ENCODE measurements at places on chromosomes 2 and 18.

- no peaks in the 10 kb centered on the region for H3K27me3 ChIP-seq
- H3K36me3 ChIP-seq: no peaks in the 10 kb centered on the region
- H3K27ac ChIP-seq: no peak overlapping the region
- H3K4me3 ChIP-seq: no peak overlapping the region
- no peak for DNase-seq
Observed at GRCh38 chr2:2769481-2770431, 438.7 kb upstream of the MYT1L start.

- peak overlapping the region; percentile 6 for H3K27ac ChIP-seq
- no peak overlapping the region for H3K4me3 ChIP-seq
- no peaks in the 10 kb centered on the region for H3K36me3 ChIP-seq
- no peaks in the 10 kb centered on the region for H3K4me1 ChIP-seq
- peak; percentile 60 for DNase-seq
Observed at GRCh38 chr18:11005528-11005927, 143.8 kb downstream of the PIEZO2 start.

GRCh38 chr18:3460823-3461398 is 10.9 kb downstream of the TGIF1 start:
- H3K27me3 ChIP-seq: no peaks in the 10 kb centered on the region
- no peak overlapping the region for H3K27ac ChIP-seq
- H3K36me3 ChIP-seq: peaks cover 11% of the 10 kb centered on the region
- no peak for DNase-seq
- no peak overlapping the region for H3K4me3 ChIP-seq

DNA sequence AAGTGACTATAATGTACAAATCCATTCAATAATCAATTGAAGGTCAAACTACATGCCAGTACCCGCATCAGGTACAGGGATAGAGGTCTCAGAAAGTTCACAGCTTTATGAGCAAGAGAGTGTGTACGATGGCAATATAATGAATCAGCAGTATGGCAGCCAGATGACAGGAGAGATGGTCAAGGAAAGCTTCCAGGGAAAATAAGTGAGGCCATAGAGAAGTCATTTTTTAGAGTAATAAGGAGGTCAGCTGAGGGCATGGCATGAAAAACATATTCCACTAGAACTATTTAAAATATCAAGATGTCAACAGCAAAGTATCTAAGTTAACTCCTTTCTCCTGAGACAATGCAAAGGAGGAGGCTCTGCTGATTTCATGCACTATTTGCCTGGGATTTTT is 108.0 kb downstream of the SLC8A1 start:
- peak; percentile 52 for DNase-seq
- no peaks in the 10 kb centered on the region for H3K36me3 ChIP-seq
- no peaks in the 10 kb centered on the region for H3K27me3 ChIP-seq
- H3K4me1 ChIP-seq: peaks cover 18% of the 10 kb centered on the region

GRCh38 chr2:142140434-142140845 is 9.6 kb upstream of the LRP1B start:
- H3K4me3 ChIP-seq: no peak overlapping the region
- H3K4me1 ChIP-seq: no peaks in the 10 kb centered on the region
- H3K27ac ChIP-seq: no peak overlapping the region
- DNase-seq: peak; percentile 57
- no peaks in the 10 kb centered on the region for H3K36me3 ChIP-seq

GRCh38 chr2:45390861-45391260 is 220.2 kb downstream of the SRBD1 start:
- H3K4me3 ChIP-seq: no peak overlapping the region
- no peak overlapping the region for H3K27ac ChIP-seq
- H3K36me3 ChIP-seq: no peaks in the 10 kb centered on the region
- H3K4me1 ChIP-seq: no peaks in the 10 kb centered on the region
- no peak for DNase-seq

GRCh38 chr2:1152375-1152774 is 201.7 kb downstream of the SNTG2 start:
- H3K4me3 ChIP-seq: no peak overlapping the region
- H3K4me1 ChIP-seq: no peaks in the 10 kb centered on the region
- no peak for DNase-seq
- H3K27ac ChIP-seq: no peak overlapping the region
- H3K36me3 ChIP-seq: no peaks in the 10 kb centered on the region

GRCh38 chr2:223991611-223992010 is 34.3 kb downstream of the MRPL44 start:
- H3K4me3 ChIP-seq: no peak overlapping the region
- H3K36me3 ChIP-seq: no peaks in the 10 kb centered on the region
- H3K27ac ChIP-seq: no peak overlapping the region

GRCh38 chr2:189960346-189960745 is 102.2 kb downstream of the MSTN start:
- H3K27ac ChIP-seq: no peak overlapping the region
- H3K27me3 ChIP-seq: no peaks in the 10 kb centered on the region
- no peaks in the 10 kb centered on the region for H3K36me3 ChIP-seq

DNA sequence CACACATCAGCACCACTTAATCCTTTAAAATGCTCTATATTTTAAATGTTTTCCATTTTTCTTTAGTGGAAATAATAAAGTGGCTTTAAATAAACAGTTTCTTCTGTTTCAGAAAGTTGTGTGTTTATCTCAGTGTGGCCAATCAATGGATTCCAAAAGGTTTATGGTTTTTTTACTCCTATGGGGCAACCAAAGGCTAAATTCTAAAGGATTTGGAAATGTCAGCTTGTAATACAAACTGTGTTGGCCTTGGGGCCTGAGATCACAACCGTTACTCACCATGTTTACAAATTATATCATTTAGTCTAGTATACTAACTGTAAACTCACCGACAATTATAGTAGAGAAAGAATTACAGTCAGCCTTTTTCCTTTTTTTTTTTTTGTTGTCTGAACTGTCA is 827.2 kb downstream of the EPHA4 start:
- no peaks in the 10 kb centered on the region for H3K36me3 ChIP-seq
- DNase-seq: no peak
- no peak overlapping the region for H3K4me3 ChIP-seq
- H3K27ac ChIP-seq: no peak overlapping the region

GRCh38 chr2:212897296-212897695 is 254.1 kb downstream of the IKZF2 start:
- H3K4me1 ChIP-seq: no peaks in the 10 kb centered on the region
- no peaks in the 10 kb centered on the region for H3K36me3 ChIP-seq
- H3K4me3 ChIP-seq: no peak overlapping the region
- no peak overlapping the region for H3K27ac ChIP-seq
- H3K27me3 ChIP-seq: no peaks in the 10 kb centered on the region

- peaks cover 2% of the 10 kb centered on the region for H3K4me1 ChIP-seq
- H3K36me3 ChIP-seq: no peaks in the 10 kb centered on the region
- H3K4me3 ChIP-seq: no peak overlapping the region
- no peaks in the 10 kb centered on the region for H3K27me3 ChIP-seq
Observed at GRCh38 chr2:189190685-189191084, 11.1 kb upstream of the COL5A2 start.

GRCh38 chr2:219803294-219803693 is 175.9 kb downstream of the SLC4A3 start:
- peak; percentile 15 for DNase-seq
- H3K4me1 ChIP-seq: no peaks in the 10 kb centered on the region
- no peaks in the 10 kb centered on the region for H3K36me3 ChIP-seq

- H3K4me1 ChIP-seq: peaks cover 16% of the 10 kb centered on the region
- no peaks in the 10 kb centered on the region for H3K27me3 ChIP-seq
- no peak overlapping the region for H3K27ac ChIP-seq
- peak; percentile 83 for DNase-seq
Observed at GRCh38 chr2:162072181-162072702, 1.8 kb downstream of the DPP4 start.

- DNase-seq: no peak
- H3K4me1 ChIP-seq: no peaks in the 10 kb centered on the region
- no peak overlapping the region for H3K4me3 ChIP-seq
Observed at GRCh38 chr2:206481056-206481455, 37.7 kb downstream of the ADAM23 start.

DNA sequence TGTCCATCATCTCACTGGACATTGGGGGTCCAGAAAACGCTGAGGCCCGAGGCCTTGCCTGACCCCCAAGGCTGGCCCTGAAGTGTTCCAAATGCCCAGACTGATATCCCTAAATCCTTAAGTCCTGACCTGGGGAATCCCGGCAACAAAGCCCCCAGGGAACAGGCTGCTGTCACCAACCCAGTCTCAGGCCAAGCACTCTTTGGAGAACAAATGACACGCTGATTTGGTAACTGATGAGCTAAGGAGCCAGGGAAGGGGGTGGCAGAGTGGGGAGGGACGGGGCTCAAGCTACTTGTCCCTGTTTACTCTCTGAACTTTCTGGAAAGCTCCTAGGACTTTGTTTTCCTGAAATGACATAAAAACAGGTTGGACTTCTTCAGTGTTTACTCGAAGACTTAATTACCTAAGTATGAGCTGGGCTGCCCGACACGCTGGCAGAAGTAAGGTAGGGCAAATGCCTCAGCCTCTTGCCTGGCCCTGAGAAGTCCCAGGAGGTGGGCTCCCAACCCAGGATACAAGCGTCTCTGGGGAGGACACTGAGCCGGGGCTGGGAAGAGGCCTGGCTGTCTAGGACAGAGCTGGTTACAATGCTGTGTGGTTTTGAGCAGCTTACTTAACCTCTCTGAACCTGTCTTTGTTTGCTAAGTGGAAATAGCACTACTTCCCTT is 105.5 kb upstream of the GLI2 start:
- peaks cover 21% of the 10 kb centered on the region for H3K27me3 ChIP-seq
- H3K36me3 ChIP-seq: no peaks in the 10 kb centered on the region
- H3K4me3 ChIP-seq: no peak overlapping the region
- DNase-seq: no peak
- H3K4me1 ChIP-seq: no peaks in the 10 kb centered on the region

- H3K36me3 ChIP-seq: no peaks in the 10 kb centered on the region
- peaks cover 4% of the 10 kb centered on the region for H3K4me1 ChIP-seq
- DNase-seq: peak; percentile 44
- H3K4me3 ChIP-seq: no peak overlapping the region
- no peaks in the 10 kb centered on the region for H3K27me3 ChIP-seq
Observed at GRCh38 chr2:202592566-202592965, 42.2 kb upstream of the FAM117B start.

DNA sequence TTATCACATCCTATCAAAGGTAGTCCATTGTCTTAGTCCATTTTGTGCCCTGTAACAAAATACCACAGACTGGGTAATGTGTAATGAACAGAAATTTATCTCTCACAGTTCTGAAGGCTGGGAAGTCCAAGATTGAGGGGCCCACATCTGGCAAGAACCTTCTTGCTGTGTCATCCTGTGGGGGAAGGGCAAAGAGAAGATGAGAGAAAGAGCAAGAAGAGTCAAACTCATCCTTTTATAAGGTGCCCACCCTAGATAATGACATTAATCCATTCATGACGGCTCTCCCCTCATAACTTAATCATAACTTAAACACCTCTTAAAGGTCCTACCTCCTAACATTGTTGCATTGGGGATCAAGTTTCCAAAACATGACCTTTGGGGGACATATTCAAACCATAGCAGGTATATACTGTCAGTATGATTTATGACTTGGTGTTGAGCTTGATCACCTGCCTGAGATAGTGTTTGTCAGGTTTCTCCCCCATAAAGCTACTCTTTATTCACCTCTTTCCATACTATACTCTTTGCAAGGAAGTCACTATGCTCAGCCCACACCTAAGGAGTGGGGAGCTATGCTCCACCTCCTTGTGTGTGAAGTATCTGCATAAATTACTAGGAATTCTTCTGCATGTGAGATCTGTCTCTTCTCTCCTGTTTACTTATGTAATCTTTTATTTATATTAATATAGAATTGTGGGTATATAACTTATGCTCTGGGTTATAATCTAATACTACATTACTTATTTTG is 5.2 kb upstream of the MAP3K2 start:
- no peak overlapping the region for H3K4me3 ChIP-seq
- peaks cover 4% of the 10 kb centered on the region for H3K4me1 ChIP-seq
- no peaks in the 10 kb centered on the region for H3K36me3 ChIP-seq
- DNase-seq: no peak

DNA sequence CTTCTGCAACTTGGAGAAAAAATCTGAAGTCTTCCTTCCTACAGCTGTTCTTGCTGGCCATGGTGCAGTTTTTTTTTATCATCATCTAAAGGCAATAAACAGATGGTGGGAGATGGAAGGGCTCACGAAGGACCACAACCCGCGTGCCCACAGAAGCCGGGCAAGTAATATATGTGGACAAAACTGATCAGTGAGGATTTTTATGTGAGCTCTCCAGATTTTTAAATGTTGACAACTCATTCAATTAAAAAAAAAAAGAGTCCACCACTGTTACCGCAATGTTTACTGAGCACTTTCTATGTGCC is 55.9 kb upstream of the CREB1 start:
- DNase-seq: no peak
- H3K27me3 ChIP-seq: no peaks in the 10 kb centered on the region
- no peak overlapping the region for H3K4me3 ChIP-seq
- H3K4me1 ChIP-seq: peaks cover 4% of the 10 kb centered on the region
- no peaks in the 10 kb centered on the region for H3K36me3 ChIP-seq

DNA sequence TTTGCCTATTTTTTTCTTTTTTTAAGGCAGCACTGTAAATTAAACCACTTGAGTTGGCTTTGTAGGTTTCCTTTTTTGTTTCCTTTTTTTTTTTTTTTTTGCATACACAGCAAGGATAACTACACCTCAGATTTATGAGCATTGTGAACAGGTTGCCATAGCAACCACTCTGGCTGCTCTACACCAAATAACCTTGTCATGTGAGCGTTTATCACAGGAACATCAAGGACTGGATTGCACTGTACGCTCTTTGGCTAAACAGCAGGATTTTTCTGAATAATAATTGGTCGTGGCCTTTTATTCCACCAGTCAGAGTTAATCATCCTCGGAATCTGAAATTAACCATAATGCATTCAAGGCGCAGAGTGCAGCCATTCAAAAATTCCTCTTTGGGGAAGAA is 199.1 kb upstream of the SLC14A2 start:
- no peaks in the 10 kb centered on the region for H3K27me3 ChIP-seq
- no peak overlapping the region for H3K4me3 ChIP-seq
- DNase-seq: peak; percentile 55
- no peaks in the 10 kb centered on the region for H3K4me1 ChIP-seq
- H3K27ac ChIP-seq: no peak overlapping the region

- DNase-seq: no peak
- no peaks in the 10 kb centered on the region for H3K4me1 ChIP-seq
- H3K36me3 ChIP-seq: no peaks in the 10 kb centered on the region
- H3K4me3 ChIP-seq: no peak overlapping the region
- H3K27ac ChIP-seq: no peak overlapping the region
- no peaks in the 10 kb centered on the region for H3K27me3 ChIP-seq
Observed at GRCh38 chr2:204115137-204116056, 178.8 kb downstream of the ICOS start.

DNA sequence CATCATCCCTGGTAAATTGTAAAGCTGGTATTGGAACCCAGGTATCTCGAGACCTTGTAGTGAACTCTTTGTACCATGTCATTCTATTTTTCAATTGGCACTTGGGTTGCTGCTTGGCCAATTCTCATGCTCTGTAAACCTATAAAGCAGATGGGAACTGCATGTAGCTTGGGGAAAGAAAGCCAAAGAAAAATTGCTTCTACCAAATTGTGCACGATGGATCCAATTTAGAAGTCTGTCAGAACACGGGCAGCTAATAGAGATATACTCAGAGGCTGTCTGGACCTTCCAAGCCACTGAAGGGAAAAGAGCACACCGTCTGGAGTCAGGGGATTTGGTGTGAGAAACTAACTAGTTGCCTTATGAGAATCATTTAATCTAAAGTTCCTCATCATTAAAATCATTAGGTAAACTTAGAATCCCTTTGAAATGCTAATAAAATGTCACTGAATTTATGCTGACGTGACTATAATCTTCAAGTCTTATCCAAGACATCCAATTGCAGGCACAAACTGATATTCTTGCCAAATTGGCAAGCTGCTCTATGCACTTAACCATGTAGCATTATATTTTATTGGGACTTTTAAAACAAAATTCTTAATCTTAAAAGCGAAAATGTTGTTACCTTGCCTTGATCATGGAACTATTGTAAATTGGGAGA is 206.8 kb downstream of the DCC start:
- no peak overlapping the region for H3K27ac ChIP-seq
- H3K36me3 ChIP-seq: no peaks in the 10 kb centered on the region
- no peak overlapping the region for H3K4me3 ChIP-seq
- H3K27me3 ChIP-seq: no peaks in the 10 kb centered on the region
- H3K4me1 ChIP-seq: no peaks in the 10 kb centered on the region
- no peak for DNase-seq

Measured in fibroblast of lung (primary cell).